Activated CD4-positive, alpha-beta T cell treated with anti-CD3 and anti-CD28 coated beads, Interleukin-2, amount 10 ng/mL, durations not matched to agents 24 days and 14 days (primary cell): ENCODE measurements at places on chromosomes 6 and 20. TPM values are rescaled to one million over a fixed set of nuclear protein-coding genes. Genes with fewer than 3 reads are reported as not detected.

- no peak for DNase-seq
Observed at GRCh38 chr6:37685261-37685660, 12.4 kb downstream of the MDGA1 start.

DNA sequence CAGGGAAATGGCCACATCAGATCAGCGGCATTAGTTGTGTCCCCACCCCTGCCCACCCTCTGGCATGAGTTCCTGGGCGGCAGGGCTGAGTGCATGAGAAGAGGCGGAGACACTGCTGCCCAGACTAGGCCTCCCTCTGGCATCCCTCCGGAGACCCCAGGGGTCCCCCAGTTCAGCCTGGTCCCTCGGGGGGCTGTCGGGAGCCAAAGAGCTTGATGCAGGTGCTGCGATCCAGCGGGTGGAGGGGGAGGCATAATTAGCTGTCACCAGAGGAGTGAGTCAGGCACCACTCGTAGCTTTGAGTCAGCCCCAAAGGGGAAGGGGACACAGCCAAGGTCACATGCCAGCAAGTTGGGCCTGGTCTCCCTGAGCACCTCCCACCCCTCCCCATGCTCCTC is 34.5 kb downstream of the DLGAP4 start:
- no peak for DNase-seq

- DNase-seq, result no peak
Observed at GRCh38 chr6:3230256-3230882, 2.9 kb upstream of the TUBB2B start.

DNA sequence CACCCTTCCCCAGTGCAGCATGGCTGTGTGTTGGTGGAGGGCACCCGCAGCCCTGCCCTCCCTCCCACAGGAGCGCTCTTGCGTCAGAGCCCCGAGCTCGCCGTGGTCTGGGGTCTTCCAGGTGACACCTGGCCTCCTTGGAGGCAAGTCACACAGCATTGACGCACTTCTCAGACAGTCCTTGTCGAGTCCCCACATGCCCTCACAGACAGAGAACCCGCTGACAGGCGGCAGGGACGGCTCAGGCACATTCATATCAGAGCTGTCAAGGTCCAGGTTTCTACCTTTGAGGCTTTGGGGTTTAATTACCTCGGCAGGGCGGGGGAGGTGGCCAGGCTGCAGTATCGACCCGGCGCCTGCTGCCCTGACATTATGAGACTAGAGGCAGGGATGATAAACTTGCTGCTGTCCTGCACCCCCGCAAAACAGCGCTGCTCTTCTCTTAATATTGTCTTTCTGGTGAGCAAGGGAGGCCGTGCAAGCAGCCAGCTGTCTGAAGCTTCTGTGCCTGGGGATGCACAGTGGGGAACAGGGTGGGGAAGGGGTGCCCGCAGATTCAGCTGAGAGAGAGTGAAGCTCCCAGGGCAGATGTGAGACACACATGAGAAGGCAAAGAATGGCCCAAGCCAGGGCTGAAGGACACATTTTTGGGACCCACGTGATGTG is 4.7 kb downstream of the NPEPL1 start:
- DNase-seq, result no peak

The SNHG17 gene
- 99.8 and 111 TPM in 2 replicates for total RNA-seq

GRCh38 chr20:3521852-3522740 is 51.3 kb downstream of the ATRN start:
- no peak for DNase-seq

DNA sequence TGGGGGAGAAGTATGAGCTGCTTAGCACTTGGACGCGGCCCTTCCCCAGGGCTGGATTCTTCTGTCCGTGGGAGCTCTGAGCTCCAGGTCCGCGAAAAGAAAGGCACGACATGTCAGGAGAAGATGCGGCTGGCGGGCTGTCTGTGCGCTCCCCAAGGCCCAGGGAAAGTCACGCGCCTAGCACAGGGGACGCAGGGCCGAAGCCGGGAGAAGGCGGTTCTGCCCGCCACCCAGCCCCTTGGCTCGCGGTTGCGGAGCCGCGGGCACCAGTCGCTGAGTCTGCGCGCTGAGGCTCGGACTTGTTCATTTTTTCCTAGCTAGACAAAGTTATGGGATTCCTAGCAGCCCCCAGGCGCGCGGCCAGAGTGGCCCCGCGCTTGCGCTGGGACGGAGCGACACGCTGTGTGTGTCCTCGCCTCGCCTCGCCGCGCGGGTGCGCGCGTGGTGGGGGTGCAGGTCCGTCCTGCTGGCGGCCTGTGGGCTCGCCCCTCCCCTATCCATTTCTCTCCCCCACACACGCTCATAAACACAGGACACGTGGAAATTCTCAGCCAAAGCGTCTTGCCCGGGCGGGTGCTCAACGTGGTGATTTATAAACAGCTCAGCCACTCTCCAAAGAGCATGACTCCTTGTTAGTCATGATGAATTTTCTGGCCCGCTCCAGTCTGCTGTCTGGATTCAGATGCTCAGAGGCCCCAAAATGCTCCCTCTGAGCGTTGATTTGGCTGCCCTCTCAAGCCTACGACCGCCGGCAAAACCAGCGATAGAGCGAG is 1.9 kb upstream of the POU3F2 start:
- peak; percentile 57 for DNase-seq

DNA sequence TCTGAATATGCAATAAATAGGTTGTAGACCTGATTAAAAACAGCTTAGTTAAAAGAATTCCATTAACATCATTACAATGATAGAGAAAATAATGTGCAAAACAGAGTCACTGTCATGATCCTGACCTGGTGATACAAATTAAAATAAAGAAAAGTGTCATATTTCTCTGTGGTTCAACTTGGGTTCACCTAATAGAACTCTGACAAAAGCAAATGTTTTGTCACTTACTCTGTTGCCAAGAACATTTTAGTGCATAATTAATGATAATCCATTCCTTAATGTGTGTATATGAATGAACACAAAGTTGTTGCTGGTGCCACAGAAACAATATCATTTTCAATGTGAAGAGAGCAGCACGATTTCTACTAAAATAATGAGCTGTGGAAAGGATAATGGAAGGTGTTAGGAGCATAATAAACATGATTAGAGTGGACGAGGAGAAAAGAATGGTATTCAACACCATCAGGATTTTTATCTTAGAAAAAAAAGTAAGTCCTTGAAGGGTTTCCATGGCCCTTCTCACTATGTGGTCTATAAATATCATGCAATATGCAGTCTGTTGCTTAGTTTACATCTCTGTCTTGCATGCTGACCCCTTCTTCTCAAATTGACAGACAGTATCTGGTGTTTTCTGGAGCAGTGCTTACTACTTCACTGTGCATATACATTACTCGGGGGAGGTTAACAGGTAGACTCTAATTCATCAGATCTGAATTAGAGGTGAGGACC is 656.6 kb upstream of the MMS22L start:
- no peak for DNase-seq

The C6orf58 gene
- total RNA-seq, result not detected in 2 replicates

GRCh38 chr6:18405477-18406293 is 18.5 kb downstream of the RNF144B start:
- no peak for DNase-seq
